ENCODE measurements at places on chromosomes 2 and 18.
A peak's percentile ranks its signal among the peaks of the same experiment; 100 is the strongest.

DNA sequence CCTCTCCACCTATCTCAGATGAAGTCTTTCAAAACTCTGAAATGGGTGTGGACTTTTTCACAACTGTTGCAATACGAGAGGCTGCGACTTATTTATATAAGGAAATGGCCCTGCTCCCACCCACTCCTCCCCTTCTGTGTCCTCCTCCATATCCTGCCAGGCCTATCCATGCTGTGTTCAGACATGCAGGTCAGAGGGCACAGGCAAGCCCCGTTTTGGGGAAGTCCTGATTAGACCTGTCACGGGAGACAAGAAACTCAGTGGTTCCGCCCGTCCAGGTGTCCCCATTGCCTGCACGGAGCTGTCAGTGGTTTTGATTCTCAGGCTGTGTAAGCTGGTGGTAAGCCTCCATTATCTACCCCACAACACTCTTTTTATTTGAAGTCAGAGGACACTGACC, 99.6 kb upstream of the MGAT5 start:
- DNase-seq = no peak

- no peak for DNase-seq
These were observed 62.5 kb upstream of the RAB27B start for GRCh38 chr18:54765636-54766375.

GRCh38 chr18:52222211-52222610, 117.8 kb upstream of the DCC start:
- no peak for DNase-seq

GRCh38 chr2:98608962-98609604, 694 bp downstream of the UNC50 start:
- peak; percentile 63 for DNase-seq

- peak; percentile 49 for DNase-seq
These were observed 50.1 kb downstream of the SLC14A1 start for GRCh38 chr18:45774065-45774521.

GRCh38 chr2:182018218-182018617, 32.6 kb downstream of the PPP1R1C start:
- no peak for DNase-seq

- no peak for DNase-seq
These were observed 265.7 kb downstream of the MEIS1 start for GRCh38 chr2:66700677-66701066.

DNA sequence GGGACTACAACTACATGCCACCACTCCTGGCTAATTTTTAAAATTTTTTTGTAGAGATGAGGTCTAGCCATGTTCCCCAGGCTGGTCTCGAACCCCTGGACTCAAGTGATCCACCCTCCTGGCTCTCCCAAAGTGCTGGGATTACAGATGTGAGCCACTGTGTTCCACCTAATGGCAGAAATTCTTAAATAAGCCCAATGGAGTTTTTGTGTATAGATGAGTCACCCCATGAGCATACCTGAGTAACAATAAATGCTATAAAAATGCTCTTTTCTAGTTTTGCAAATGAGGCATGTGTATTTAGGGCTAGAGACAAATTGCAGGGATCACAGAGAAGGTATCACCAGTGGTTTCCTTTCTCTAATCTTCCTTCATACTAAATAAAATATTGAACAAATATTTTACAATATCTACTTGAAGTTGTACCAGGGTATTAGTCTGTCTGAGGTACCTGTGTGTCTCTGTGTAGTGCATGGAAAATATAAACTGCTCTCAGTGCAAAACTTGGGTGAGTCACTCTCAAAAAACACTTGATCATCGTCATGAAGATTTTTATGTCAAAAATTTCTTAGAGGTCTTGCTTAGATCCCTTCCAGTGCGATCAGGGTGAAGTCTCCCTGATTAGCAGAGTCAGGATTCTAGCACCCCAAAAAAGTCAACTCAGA, 337.1 kb upstream of the MMADHC start:
- no peak for DNase-seq

- peak; percentile 30 for DNase-seq
These were observed 679 bp downstream of the CLK1 start for GRCh38 chr2:200863782-200864175.

- DNase-seq = no peak
These were observed 140.4 kb downstream of the RBMS1 start for GRCh38 chr2:160353166-160353565.

- DNase-seq = peak; percentile 32
These were observed 13.7 kb upstream of the FAHD2A start for GRCh38 chr2:95388856-95389244.

- peak; percentile 96 for DNase-seq
These were observed 48.2 kb upstream of the CTAGE1 start for GRCh38 chr18:22465859-22466457.

- DNase-seq = peak; percentile 39
These were observed 22.3 kb upstream of the ATP5MC3 start for GRCh38 chr2:175203621-175204496.

GRCh38 chr2:29000481-29000880, 19.4 kb downstream of the TOGARAM2 start:
- no peak for DNase-seq

- peak; percentile 88 for DNase-seq
These were observed 35.8 kb upstream of the GRB14 start for GRCh38 chr2:164657129-164657528.

GRCh38 chr2:190277234-190278112, 42.2 kb downstream of the HIBCH start:
- DNase-seq = peak; percentile 78

DNA sequence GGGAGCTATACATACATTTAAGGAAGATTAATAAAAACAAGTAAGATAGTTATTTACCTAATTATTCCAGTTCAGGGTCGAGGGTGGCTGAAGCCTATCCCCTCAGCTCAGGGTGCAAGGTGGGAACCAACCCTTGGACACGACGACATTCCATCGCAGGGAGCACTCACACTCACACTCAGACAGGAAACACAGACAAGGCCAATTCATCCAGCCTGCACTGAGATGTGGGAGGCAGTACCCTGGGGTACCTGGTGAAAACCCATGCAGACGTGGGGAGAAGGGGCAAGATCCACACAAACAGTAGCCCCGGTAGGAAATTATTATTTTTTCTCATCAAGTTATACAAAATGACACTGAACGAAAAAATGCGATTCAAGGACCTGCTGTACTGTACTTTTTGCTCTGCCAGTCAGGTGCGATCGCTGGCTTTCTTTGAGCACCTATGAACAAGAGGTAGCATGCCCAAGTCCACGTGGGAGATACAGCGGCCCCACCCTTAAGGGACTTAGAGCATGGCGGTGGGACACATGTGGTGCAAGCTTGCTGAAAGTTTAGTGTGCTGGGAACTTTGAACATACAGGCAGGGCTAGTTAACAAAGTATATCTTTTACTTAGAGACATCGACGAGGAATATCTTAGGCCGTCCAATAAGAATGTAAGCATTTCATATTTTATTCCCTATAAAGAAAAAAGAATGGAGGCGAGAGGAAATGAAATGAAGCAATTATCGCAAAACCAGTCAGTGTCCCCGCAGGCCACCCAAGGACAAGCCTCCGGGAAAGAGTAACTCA, 624 bp downstream of the METTL8 start:
- peak; percentile 50 for DNase-seq

DNA sequence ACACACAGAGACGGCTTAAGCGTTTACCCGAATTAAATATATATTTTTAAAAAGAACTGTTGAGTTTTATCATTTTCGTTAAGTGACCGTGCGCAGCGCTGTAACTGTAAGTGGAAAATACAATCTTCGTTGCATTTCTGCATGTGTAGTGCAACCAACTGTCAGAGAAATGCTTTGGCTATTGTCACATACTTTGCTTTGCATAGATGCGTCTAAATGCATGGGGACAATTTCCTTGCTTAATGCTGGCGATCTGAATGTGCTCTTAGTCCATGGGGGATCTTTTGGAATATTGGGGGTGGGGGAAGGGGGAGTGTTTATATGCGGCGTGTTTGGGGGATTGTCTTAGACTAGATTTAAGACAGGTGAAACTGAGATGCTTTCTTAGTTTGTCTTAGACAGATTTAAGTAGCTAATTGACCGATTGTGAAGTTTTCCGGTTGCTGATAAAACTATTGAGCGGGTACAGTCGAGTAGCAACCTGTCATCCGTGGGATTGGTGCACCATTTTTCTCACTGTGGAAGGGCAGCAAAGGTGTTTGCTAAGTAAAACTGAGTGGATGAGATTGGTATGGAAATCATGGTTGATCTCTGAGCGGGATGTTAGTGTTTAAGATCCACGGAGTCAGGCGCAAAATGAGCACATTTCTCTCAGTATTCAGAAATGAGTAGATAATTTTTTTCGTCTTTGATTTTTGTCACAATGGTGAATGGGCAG, 476 bp downstream of the VSNL1 start:
- peak; percentile 5 for DNase-seq

DNA sequence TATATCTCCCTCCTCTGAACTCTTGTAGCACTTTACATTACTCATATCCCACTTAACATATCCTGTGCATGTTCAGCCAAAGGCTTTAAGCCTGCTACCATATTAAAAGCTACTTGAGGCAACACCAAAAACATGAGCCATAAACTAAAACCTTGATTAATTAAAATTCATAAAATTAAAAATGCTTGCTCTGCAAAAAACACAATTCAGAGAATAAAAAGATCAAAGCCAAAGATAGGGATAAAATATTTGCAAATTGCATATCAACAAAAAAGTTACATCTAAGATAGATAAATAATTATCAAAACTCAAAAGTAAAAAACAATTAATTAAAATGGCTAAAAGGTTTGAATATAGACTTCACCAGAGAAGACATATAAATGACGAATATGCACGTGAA, 495.4 kb upstream of the PIK3C3 start:
- no peak for DNase-seq

GRCh38 chr2:55763721-55764120, 70.1 kb upstream of the PNPT1 start:
- no peak for DNase-seq

- peak; percentile 47 for DNase-seq
These were observed 40.2 kb upstream of the WDSUB1 start for GRCh38 chr2:159326569-159327255.

DNA sequence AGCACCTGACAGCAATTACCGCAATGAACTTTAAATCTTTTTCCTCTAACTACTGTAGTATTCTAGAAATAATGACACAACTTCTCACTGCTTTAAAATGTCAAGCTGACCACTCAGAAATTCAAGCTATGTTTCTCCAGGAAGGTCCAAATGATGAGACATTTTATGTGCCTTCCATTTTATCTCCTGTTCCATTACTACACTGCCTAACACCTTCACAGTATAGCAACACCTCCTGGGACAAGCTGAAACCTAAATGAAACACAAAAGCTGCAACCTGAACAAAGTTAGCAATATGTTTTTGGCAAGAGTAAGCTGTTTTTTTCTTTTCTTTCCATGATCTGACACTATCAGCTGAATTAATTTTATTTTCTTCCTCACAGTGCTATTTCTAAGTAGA, 81.9 kb downstream of the IKZF2 start:
- no peak for DNase-seq

DNA sequence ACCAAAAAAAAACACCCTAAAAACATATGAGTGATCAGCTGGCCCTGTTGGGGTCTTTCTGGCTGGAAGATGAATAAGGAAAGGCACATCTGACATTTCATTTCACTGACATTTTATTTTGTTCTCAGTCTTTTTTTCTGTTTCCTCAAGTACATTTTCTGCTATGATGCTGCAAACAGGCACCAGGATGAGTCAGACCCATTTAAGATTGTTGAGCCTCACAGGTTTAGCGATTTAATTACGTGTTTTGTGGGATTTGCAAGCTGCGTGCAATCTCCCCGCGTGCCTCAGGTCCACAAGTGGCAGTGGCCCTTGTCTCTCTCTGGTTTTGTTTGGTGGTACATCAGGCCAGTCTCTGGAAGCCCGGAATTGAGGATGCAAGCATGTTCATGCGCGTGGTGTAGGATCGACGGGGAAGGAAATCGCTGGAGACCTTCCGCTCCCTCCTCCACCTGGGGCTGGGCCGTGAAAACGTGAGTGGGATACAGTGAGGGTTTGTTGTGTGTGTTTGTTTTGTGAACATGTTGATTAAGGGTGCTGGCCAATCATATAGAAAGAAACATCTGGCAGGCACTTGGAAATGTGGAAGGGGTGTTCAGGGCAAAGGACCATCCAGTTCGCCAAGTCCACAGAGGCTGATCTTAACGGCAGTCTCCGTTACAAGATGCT, 120.2 kb upstream of the ZNF516 start:
- DNase-seq = peak; percentile 30

GRCh38 chr2:149720615-149721014, 133.0 kb upstream of the MMADHC start:
- no peak for DNase-seq

DNA sequence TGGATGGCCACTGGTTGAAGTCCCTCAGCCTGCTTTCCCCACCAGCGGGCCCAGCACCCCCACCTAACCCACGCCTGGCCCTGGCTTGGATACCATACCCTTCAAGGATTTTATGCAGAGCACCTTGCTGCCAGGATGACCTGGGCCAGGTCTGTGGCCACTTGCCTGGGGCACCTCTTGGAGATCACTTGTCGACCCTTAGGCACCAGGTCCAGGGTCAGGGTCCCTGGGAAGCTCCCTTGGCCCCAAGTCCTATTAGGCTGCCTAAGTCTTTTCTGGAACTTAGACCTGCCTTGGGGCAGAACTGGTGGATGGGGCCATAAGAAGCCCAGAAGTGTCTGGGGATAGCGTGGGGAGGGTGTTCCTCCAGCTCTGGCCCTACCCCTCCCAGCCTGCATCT, 39.1 kb downstream of the FOSL2 start:
- DNase-seq = no peak

GRCh38 chr2:19838616-19839015, 63.2 kb downstream of the TTC32 start:
- DNase-seq = peak; percentile 15

- DNase-seq = no peak
These were observed 3.1 kb downstream of the WNT10A start for GRCh38 chr2:218883491-218884490.

DNA sequence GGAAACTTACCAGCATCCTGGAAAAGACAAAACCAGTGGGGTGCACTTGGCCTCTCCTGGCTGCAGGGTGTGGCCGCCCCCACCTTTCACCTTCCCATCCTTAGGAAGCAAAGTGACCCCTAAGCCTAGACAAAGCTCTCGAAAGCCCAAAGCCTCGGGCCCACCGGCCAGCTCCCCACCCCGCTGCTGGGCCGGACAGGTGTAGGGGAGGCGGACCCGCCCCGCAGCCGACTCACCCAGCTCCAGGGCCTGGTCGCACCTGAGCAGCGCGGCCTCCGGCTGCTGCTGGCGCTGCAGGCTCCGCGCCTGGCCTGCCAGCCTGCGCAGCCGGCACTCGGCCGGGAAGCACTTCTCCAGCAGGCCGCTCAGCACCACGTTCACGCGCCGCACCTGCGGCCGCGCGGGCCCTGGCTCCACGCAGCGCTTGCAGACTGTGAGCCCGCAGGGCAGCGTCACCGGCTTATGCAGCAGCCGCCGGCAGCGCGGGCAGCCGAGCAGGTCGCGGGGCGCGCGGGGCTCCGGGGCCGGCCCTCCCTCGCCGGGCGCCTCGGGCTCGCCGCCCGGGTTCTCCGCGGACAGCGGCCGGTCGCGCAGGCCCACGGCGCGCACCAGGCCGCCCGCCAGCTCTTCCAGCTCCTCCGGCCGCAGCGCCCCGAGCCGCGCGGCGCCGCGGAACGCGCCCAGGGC, 979 bp downstream of the LONRF2 start:
- DNase-seq = peak; percentile 6

- DNase-seq = no peak
These were observed 43.7 kb downstream of the COA5 start for GRCh38 chr2:98564541-98565132.

GRCh38 chr2:10217489-10218435, 84.9 kb upstream of the HPCAL1 start:
- no peak for DNase-seq

- DNase-seq = no peak
These were observed 37.8 kb upstream of the RHOB start for GRCh38 chr2:20409039-20409438.

Data from fibroblast of mammary gland (primary cell).